ENCODE measurements at places on chromosomes 5 and 9.

DNA sequence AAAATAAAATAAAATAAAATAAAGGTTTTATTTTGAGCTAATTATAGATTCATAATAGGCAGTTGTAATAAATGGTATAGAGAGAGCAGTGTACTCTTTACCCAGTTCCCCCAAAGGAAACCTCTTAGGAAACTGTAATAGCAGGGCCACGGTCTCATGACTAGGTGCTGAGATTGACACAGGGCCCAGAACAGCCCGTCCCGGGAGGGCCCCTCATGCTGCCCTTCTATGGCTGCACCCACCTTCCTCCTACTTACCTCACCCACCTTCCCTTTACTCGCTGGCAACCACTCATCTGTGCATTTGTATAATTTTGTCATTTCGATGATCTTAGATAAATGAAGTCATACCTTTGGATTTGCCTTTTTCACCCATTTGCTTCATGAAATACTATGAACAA lies 16.1 kb downstream of the CACNA1B start:
- DNase-seq: no peak

DNA sequence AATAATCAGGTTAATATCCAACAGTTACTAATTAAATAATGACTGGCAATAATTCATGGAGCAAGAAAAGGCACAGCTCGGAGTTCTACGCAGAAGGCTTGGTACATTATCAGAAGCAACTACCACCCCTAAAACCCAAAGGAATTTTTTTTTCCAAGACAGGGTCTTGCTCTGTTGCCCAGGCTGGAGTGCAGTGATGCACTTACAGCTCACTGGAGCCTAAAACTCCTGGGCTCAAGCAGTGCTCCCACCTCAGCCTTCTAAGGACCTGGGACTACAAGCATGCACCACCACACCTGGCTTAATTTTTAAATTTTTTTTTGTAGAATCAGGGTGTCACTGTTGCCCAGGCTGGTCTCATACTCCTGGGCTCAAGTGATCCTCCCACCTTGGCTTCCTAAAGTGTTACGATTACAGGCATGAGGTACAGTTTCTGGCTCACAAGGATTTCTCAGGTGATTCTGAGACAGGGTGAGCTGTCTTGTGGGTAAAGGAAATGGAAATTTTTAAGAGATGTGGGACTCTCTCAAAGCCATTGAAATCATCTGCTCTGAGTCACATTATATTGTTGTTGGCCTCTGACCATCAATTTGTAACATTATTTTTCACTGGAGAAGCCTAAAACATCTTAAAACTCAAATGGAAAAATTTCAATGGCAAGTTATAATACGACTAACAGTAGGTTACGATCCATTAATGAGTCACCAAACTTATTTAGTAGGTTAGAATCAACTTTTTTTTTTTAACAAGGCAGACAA lies 19.7 kb upstream of the HSDL2 start:
- no peak for DNase-seq

DNA sequence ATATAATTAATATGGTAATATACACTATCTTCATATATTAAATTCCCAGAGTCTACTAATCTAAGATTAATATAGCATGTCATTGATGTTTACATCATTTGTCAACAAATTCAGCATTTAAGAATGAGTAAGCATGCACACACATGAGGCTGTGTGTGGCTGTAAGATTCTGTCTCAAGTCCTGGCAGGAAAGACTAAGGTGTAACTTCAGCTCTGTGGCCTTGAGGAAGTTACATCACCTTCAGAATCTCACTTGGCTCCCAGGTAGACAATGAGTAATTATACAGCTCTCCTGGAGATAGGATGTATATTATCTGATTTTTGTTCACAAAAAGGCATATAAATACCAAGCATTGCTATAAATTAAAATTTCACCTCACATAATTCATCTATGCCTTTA lies 119.4 kb upstream of the IQGAP2 start:
- peak; percentile 23 for DNase-seq

DNA sequence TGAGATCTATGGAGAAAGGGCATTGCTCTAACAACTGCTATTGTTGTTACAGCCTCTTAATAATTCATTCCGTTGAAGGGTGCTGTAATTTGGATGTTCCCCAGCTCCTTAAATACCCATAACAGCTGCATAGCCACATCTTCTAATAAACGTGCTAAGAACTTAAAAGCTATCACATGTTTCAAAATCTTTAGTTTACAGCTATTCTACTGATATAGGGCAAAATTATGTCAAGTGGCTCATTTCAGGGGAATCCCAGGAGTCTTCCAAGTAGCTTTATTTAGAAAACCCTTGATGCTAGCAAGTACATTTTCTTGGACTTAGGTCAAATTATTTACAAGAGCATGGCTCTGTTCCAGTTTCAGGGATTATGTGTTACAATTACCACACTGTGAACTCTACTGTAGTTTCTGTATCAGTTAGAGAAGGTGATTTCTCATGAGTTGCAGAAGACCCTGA lies 990.4 kb upstream of the ACO1 start:
- DNase-seq: no peak

GRCh38 chr9:27442464-27442863 lies 81.6 kb upstream of the IFNK start:
- no peak for DNase-seq

GRCh38 chr5:132099905-132100304 lies 26.3 kb downstream of the CSF2 start:
- DNase-seq: no peak

GRCh38 chr9:133367221-133367620 lies 8.6 kb downstream of the SURF4 start:
- no peak for DNase-seq

- no peak for DNase-seq
These were observed 110.7 kb downstream of the FEM1C start for GRCh38 chr5:115433918-115434317.

DNA sequence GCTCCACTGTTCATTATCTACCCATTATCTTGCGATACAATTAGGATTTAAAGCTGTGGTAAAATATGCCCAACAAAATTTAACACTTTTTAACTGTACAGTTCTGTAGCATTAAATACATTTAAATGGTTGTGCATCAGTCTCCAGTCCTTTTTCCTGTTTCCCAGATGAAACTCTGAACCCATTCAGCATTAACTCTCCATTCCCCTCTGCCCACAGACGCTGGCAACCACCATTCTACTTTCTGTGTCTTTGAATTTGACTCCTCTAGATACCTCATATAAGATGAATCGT lies 2.9 kb upstream of the TRIM7 start:
- no peak for DNase-seq

GRCh38 chr9:110579034-110579861 lies at the start of gene SVEP1:
TSS of gene SVEP1 (minus strand) at chr9:110579741. CDS start at chr9:110579543, 198 bp downstream.
- no peak for DNase-seq

GRCh38 chr5:74608736-74609601 lies 31.6 kb downstream of the ENC1 start:
- DNase-seq: no peak

- no peak for DNase-seq
These were observed 120.6 kb downstream of the PRDM9 start for GRCh38 chr5:23627976-23628375.

GRCh38 chr5:154543380-154543779 lies 65.4 kb upstream of the HAND1 start:
- DNase-seq: no peak

DNA sequence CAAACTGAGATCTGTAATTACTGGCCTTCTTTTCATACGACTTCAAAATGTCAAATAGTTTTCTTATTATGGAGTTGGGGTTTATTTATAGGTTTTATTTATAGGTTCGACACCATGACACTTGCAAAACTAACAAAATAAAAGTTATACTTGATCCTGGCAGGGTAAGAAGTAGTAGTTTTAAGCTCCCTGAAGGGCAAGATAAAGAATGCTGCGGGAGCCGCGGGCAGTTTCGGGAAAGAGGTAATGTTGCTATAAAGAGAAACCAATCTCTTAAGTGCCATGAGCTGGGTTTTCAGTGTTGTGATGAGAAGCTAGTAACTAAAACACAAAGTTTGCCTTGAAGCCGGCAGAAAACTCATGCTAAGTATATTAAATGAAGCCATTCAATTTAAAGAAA lies 24.8 kb downstream of the PTPN3 start:
- DNase-seq: no peak

DNA sequence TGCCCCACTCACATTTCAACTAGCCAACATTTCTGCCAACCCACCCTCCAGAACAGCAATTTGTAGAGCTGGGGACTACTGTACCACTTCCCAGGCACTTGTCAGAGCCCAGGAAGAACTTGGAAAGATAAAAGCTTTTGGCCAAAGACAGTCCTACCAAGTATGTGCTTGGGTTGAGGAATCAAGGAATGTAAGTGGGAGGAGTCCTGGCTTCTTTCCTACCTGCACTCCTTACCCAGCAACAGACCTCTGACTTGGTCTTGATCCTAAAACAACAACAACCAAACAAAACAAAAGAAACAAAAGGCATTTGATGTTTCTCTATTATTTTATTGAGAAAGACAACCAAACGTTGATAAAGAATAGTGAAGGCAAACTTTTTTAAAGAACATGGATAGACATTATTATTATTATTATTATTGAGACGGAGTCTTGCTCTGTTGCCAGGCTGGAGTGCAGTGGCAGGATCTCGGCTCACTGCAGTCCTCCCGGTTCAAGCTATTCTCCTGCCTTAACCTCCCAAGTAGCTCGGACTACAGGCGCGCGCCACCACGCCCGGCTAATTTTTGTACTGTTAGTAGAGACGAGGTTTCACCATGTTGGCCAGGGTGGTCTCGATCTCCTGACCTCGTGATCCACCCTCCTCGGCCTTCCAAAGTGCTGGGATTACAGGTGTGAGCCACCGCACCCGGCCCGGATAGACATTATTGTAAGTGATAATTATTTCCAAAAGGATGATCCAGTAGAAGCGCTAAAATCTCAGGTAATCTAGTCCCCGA lies 33.5 kb downstream of the ANXA2R start:
- DNase-seq: no peak

- no peak for DNase-seq
These were observed 236.1 kb downstream of the AGTPBP1 start for GRCh38 chr9:85505612-85506011.

GRCh38 chr9:101235105-101235866 lies 149.5 kb downstream of the BAAT start:
- no peak for DNase-seq

- no peak for DNase-seq
These were observed 181.0 kb downstream of the BNC2 start for GRCh38 chr9:16689351-16689938.

- no peak for DNase-seq
These were observed 28.9 kb upstream of the CPLX2 start for GRCh38 chr5:175842506-175842905.

DNA sequence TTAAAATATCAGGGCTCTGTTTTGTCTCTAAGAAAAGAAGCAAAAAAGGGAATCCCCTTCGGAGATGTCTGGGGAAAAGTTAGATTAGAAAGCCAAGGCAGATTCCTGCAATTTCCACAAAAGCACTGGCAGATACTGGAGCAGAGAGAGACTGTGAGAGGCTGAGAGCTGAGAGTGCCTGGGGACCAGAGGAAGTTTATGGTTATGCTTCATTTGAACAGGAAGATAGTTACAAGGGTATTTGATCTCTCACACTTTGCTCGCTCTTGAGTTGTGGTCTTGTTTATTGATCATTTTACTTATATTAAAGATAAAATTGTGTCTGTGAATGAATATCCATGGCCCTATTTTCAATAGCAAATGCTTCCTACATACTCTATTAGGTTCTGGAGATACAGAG lies 32.8 kb upstream of the FAM81B start:
- DNase-seq: no peak

DNA sequence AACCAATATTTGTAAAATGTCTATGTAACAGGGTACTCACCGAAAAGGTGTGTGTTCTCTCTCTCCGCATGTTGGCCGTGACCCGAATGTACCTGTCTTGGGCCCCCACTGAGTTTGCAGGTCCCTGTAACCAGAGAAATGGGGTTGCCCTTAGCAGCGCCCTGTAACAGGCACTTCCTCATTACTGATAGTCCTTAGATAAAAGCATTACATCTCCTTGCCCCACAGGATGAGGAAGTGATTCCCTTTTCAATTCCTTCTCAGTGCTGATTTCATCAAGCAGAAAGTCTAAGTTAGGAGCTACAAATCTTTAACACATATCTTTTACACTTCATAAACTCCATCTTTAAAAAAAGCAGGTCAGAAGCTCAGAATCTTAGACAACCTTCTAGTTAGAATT lies 15.2 kb upstream of the HMHB1 start:
- DNase-seq: no peak

DNA sequence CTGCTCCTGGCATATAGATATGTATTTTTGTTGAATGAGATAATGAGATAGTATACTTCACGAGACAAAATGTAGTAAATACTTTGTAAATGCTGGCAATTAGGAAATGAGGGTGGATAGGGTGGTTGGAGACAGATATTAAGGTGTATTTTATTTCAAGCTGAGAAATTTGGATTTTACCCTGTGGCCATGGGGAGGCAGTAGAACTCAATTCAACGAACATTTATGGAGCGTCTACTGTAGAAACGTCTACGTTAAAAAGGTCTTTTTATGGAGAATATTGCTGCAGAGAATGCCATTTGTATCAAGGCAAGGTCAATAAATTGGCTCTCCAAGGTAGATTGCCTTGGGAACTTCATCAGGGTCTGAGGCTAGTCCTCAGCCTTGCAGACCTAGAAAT lies 21.5 kb upstream of the RALGPS1 start:
- DNase-seq: no peak

DNA sequence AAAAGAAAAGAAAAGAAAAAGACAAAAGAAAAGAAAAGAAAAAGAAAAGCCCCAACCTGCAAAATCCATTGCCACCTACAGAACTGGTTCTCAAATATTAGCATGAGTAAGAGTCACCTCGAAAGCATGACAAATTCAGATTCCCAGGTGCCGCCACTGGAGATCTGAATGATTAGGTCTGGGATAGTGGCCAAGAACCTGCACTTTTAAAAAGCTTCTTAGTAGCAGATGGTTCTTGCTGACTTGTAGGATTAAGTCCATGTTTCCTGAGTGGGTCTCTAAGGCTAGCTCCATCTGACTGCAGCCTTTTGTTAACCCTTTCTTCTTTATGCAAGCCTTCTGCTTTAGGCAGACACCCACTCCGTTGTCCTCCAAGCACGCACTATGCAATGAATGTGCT lies 178.5 kb upstream of the CDH18 start:
- DNase-seq: no peak

DNA sequence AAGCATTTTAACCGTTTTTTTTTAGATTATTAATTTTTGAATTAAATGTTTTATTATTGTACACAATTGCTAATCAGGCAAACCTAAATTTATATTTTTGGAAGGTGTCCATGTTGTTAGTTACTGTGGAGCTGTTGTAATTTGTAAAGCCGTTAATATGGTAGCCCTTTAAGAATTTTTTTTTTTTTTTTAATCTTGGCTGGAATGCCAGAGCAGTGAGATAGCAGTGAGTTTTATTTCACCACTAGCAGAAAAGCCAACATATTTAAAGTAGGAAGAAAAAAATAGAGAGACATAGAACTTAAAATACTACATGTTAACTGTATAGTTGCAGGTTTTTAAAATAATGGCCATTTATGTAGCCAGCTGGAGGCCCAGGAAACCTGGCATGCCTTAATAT lies 35.3 kb upstream of the RNF20 start:
- DNase-seq: no peak

GRCh38 chr9:14277761-14278160 lies 36.2 kb downstream of the NFIB start:
- DNase-seq: no peak
